ENCODE measurements at places on chromosomes 11 and 22.
A peak's percentile ranks its signal among the peaks of the same experiment; 100 is the strongest.

GRCh38 chr22:37985751-37986281 is 1.5 kb upstream of the SOX10 start:
- ATAC-seq = no peak

GRCh38 chr11:6203327-6203726 is 2.0 kb upstream of the C11orf42 start:
- no peak for ATAC-seq

GRCh38 chr11:114192841-114193389 is 103.3 kb upstream of the NNMT start:
- ATAC-seq = no peak

DNA sequence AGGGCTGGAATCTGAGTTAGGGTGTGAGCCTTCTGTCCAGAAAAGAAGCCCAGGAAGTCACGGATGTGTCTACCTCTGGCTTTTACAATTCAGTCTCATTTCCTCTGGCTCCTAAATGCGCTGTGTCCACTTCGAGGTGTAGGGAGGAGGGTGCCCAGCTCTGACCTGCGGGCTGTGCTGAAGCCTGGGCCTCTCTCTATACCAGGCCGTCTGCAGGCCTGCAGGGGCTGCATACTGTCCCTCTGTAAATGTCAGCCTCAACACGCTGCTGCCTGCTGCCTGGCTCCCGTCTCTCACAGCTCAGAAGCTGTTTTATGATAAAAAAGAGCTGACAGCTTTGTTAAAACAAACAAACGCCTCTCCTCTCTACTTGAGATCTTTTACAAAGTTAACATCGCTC is 14.5 kb downstream of the ARVCF start:
- no peak for ATAC-seq

GRCh38 chr11:113881856-113882255 is 6.5 kb upstream of the USP28 start:
- ATAC-seq = no peak

DNA sequence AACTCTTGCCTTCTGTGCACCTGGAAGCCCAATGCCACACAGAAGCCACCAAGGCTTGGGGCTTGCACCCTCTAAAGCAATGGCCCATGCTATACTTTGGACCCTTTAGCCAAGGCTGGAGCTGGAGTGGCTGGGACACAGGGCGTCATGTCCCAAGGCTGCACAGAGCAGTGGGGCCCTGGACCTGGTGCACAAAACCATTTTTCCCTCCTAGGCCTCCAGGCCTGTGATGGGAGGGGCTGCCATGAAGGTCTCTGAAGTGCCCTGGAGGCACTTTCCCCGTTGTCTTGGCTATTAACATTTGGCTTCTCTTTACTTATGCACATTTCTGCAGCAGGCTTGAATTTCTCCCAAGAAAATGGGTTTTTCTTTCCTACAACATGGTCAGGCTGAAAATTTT is 20.6 kb upstream of the TMEM45B start:
- ATAC-seq = no peak

DNA sequence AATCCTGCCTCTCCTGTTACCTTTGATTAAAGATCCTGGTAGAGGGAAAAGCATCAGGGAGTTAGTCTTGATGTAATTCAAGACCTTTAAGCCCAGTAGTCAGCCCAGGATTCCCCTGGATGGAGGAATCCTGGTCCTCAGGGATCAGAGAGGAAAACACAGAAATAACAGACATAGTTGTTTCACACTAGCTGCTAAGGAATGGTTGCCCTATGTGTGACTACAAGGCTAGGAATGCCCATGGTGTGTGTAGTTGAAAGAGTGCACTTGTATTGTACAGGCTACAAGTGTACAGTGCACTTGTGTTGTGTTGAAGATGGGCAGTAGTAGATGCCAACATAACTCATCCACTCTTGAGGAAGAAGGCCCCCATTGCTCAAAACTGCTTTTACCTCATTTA is 226.8 kb downstream of the AASDHPPT start:
- no peak for ATAC-seq

GRCh38 chr11:74460481-74461154 is 6.7 kb downstream of the KCNE3 start:
- ATAC-seq = peak; percentile 46

GRCh38 chr11:10646681-10647355 is 46.7 kb downstream of the IRAG1 start:
- ATAC-seq = no peak

- no peak for ATAC-seq
These were observed 722.4 kb upstream of the ANO5 start for GRCh38 chr11:21470521-21470920.

- ATAC-seq = peak; percentile 16
These were observed 12.3 kb downstream of the ARFGAP3 start for GRCh38 chr22:42844756-42845155.

DNA sequence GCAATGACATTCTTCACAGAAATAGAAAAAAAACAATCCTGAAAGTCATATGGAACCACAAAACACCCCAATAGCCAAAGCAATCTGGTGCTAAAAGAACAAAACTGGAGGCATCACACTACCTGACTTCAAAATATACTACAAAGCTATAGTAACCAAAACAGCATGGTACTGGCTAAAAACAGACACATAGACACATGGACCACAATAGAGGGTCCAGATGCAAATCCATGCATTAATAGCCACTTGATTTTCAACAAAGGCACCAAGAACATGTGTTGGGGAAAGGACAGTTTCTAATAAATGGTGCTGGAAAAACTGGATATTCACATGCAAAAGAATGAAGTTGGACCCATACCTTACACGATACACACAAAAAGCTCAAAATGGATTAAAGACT is 27.9 kb upstream of the SMIM38 start:
- no peak for ATAC-seq

DNA sequence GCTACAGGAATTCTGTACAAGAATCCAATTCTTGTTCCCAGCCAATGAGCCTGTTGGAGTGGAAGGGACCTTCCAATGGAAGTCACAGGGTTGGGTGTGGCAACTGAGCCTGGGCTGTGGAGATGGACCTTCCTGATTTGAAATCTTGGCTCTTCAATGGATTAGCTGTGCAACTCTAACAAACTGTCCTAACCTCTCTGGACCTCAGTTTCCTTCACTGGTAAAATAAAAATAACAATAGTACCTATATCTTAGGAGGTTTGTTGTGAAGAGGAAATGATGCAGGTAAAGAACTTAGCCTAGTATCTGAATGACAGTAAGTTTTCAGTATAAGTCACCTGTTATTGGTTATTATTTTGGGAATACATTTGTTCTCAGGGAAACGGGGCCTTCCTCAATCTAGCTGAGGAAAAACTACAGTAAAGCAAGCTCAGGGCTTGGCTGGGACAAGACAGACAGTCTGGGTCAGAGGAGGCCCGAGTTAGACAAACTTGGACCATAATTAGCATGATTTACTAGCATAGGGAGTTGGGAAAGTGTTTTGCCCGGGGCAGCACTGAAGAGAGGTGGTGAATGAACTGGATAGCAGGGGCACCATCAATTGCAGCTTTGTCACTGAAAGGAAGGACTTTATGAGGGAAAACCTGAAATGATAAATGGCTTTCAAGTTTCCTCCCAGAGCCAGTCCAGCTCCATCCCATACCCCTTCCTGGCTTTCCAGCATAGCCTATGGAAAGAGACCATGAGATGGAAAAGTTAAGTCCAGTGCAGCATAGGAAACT is 13.7 kb downstream of the ELF5 start:
- ATAC-seq = no peak

GRCh38 chr11:115751243-115752015 is 247.2 kb upstream of the CADM1 start:
- no peak for ATAC-seq

GRCh38 chr22:42978453-42979103 is 36.4 kb downstream of the PACSIN2 start:
- ATAC-seq = peak; percentile 87

DNA sequence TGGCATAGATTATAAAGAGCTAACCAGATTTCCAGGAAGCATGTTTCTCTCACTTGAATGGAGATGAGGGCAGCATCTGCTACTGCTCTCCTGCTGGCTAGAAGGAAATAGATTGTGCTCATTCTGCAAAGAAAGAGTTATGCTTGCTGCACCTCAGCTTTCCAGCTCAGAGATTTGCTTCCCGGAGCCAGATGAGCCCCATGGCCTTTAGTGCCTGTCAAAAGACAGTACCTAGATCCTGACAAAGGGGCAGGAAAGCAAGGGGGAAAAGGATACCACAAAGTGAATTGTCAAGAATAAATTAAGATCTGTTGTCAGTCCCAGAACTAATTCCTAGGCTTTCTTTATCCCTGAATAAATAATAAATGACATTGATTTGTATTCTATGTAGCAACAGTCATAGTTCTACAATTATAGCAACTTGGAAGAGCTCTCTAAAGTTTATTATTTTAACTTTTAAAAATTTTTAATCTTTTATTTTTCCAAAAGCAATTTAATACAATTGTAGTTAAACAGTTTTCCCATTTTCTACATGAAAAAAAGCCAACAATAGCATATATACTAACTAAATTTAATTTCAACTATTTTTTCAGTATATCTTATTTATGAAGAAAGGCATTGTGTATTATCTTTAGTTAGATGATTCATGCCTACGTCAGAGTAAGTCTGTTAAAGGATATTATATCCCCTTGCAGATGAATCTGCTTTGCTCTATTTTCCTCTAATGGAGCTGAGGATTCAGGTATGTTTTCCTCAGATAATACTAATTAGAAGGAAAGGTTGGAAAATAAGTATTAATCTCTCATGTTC is 306.1 kb upstream of the DDI1 start:
- no peak for ATAC-seq

- ATAC-seq = no peak
These were observed 2.6 kb upstream of the ME3 start for GRCh38 chr11:86675017-86675416.

DNA sequence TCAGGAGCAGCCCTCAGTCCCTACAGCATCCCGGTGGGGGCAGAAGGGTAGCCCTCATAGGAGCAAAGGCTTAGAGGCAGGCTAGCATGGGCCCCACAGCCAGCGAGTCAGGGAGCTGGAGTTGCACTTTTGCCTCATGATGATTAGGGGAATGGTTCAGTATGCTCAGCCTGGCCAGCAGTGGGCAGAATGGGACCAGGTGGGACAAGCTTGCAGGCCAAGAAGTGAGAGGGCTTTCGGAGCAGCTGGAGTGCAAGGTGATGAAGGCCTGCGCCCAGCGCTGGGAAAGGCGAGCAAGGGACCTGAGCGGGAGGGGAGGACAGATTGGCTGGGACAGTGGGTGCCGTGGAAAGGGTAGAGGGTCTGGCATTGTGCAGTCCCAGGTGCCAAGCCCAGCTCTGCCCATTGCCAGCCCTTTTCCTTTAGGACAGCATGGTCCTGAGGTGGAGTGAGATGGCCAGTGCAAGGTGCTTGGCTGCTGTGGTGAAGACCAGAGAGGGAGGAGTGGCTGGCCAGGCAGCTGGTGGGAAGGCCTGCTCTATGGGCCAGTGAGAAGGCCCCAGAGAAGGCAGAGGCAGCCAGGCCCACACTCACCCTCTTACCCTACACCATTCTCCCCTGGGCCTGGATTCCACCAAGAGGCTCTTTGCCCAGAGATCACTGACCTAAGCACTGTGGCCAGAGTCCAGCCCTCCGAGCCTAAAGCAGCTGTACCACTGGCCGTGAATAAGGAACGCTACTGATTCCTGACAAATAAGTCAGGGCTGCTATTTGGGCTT is 47.9 kb upstream of the SUSD2 start:
- ATAC-seq = peak; percentile 68

DNA sequence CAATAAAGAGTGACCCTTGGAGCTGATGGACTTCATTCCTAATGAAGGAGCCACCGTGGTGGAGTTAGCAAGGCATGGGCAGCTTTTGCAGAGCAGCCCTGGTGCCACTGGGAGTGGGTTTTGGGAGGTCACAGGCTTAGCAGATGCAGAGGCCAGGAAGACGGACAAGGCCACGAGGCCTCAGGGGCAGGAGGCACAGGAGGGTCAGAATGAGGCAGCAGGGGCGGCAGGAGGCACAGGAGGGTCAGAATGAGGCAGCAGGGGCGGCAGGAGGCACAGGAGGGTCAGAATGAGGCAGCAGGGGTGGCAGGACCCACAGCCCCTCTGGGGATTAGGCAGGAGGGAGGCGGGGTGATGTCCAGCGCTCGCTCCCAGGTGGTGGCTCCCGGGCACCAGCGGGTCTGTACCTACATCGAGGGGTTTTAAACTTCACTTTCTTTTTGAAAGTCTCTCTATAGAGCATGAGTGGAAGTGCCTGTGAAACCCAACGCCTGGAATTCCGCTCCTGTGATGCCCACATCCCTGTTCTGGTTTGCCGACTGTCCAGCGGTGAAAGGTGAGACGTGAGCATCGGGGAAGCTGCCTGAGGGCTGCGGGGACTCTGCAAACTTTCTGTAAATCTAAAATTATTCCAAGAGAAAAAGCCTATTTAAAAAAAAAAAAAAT is 521.6 kb downstream of the BRD1 start:
- ATAC-seq = no peak

GRCh38 chr11:84497981-84498411 is 1129.1 kb downstream of the DLG2 start:
- no peak for ATAC-seq

DNA sequence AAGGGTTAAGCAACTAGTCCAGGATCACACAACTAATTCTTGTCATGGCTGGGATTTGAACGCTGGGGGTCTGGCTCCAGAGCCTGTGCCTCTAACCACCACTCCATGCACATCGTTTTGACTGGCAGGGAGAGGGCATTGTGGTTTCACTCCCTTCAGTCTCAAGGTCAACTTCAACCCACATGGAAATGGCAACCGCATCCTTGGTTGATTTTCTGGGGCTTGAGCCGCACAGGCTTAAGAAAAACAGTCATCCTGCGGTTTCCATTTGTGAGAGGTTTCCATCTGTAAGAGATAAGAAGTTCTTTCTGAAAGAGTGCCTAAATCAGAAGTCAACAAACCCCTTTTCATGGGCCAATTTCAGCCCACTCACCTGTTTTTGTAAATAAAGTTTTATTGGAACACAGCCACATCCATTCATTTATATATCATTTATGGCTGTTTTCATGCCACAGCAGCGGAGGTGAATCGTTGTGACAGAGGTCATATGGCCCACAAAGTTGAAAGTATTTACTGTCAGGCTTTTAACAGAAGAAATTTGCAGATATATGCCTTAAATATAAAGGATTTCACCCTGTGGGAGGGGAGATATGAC is 65.7 kb downstream of the SGSM1 start:
- no peak for ATAC-seq

DNA sequence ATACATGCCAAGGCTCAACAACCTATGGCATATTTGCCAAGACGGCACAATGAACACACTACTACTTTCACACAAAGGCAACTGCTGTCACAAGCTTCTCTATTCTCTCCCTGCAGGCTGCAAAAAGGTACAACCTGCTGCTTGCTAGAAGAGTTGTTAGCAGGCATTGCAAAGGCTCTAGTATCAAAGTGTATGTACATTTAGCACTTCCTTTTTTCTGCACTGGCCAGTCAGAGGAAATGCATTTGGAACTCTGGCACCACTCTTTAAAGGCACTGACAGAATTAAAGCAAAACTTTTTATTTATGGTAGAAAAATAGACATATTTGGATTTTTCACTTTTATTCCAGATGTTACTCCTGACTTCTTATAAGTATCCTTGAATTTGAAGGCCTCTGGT is 125.9 kb downstream of the CWF19L2 start:
- ATAC-seq = no peak

GRCh38 chr11:87224486-87224885 is 186.8 kb downstream of the TMEM135 start:
- ATAC-seq = no peak

- peak; percentile 43 for ATAC-seq
These were observed 67.3 kb upstream of the NUP50 start for GRCh38 chr22:45096256-45096907.
